Osteocyte (in vitro differentiated cells): ENCODE measurements at places on chromosomes 12 and 14. TPM values are rescaled to one million over a fixed set of nuclear protein-coding genes. Genes with fewer than 3 reads are reported as not detected.

- no peak for DNase-seq
Measured at GRCh38 chr14:70320294-70320693, 39.2 kb downstream of the COX16 start.

FGD4 gene
- total RNA-seq, result 7.6 and 8.0 TPM in 2 replicates

CCNK gene
- 55.8 and 57.4 TPM in 2 replicates for total RNA-seq

ANO6 gene
- 65.5 TPM in 2 replicates for total RNA-seq

TPH2 gene
- not detected in 2 replicates for total RNA-seq

DNA sequence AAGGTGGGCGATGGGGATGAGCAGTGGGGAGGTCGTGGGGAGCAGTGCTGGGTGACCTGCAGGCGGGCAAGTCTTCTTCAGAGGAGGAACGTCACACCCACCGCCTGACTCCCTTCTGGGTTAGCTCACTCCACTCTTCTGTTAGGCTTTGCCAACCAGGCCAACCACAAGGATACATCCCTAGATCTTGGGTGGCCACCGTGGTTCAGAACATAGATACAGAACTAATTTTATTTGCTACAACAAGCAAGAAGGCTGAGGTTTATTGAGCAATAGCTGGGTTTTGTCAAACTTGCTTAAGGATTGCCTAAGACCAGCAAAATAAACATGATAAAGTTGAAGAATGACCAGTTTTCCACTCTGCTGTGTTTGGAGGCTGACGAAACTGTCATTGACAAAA is 109.4 kb downstream of the DACT1 start:
- DNase-seq, result no peak

RERG gene
- 83.8 and 92.7 TPM in 2 replicates for total RNA-seq

DNA sequence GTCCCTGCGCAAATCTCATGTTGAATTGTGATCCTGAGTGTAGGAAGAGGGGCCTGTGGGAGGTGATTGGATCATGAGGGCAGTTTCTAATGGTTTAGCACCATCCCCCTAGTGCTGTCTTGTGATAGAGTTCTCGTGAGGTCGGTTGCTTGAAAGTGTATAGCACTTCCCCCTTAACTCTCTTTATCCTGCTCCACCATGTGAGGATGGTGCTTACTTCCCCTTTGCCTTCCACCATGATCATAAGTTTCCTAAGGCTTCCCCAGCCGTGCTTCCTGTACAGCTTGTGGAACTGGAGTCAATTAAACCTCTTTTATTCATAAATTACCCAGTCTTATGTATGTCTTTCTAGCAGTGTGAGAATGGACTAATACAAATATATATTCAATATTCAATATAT is 303.7 kb upstream of the SEL1L start:
- DNase-seq, result no peak

DNA sequence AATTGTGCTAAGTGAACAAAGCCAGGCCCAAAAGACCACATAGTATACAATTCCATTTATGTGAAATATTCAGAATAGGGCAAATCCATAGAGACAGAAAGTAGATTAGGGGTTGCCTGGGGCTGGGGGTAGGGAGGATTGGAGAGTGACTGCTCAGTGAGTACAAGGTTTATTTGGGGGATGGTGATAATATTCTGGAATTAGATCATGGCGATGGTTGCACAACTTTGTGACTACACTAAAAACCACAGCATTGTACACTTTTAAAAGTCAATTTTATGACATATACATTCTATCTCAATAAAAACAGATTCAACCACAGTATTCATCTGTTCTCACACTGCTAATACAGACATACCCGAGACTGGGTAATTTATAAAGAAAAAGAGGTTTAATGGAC is 68.7 kb upstream of the MAP1LC3B2 start:
- no peak for DNase-seq

DNA sequence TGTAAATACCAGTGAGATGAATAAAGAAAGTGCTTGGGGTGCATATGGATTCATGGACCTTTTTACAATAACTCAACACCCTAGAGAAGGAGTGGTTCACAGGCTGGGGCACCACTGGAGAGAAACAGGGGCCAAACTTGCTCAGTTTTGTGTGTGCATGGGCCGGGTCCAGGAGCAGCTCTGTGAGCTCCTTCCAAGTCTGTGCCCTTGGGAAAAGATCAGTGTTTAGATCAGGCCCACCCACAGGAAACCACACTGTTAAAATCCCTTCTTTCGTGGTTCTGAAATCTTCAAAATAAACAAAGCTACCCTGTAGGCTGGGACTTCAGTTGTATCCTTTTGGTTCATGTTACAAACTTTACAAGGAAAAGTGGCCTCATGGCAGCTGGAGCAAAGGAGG is 156.1 kb upstream of the TMEM260 start:
- DNase-seq, result no peak

GPR65 gene
- total RNA-seq, result not detected in 2 replicates

- DNase-seq, result no peak
Measured at GRCh38 chr12:46677749-46678148, 148.0 kb downstream of the SLC38A4 start.

DNA sequence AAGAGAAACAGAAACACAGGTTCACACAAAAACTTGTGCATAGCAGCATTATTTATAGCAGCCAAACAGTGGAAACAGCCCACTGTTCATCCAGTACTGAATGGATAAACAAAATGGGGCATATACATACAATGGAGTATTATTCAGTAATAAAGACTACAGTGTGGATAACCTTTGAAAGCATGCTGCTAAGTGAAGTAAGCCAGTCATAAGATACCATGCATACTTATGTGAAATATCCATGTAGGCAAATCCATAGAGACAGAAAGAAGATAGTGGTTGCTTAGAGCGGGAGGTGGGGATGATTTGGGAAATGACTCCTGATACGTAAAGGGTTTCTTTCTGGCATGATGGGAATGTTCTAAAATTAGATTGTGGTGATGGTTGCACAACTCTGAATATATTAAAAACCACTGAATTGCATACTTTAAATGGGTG is 99.4 kb downstream of the CRADD start:
- no peak for DNase-seq

NPFF gene
- total RNA-seq, result not detected in 2 replicates

GRCh38 chr12:101599771-101600484 is 5.2 kb downstream of the MYBPC1 start:
- DNase-seq, result no peak

CYP27B1 gene
- total RNA-seq, result 1.7 and 2.3 TPM in 2 replicates

DNA sequence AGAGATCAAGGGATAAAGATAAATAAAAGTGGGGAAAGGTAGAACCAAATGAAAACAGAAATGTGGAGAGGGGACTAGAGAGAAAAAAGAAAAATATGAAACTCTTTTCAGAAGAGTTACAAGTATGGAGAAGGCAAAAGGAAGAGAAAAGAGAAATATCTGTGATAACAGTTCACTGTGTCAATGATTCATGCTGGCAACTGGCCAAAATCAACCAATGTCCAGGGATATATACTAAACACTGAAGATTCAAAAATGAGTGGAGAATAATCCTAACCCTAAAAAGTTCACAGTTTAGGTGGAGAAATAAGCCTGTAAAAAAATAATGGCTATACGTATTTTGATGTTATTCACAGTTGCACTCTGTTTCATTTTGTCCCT is 372.3 kb upstream of the KITLG start:
- DNase-seq, result no peak

RTL1 gene
- not detected in 2 replicates for total RNA-seq

DNA sequence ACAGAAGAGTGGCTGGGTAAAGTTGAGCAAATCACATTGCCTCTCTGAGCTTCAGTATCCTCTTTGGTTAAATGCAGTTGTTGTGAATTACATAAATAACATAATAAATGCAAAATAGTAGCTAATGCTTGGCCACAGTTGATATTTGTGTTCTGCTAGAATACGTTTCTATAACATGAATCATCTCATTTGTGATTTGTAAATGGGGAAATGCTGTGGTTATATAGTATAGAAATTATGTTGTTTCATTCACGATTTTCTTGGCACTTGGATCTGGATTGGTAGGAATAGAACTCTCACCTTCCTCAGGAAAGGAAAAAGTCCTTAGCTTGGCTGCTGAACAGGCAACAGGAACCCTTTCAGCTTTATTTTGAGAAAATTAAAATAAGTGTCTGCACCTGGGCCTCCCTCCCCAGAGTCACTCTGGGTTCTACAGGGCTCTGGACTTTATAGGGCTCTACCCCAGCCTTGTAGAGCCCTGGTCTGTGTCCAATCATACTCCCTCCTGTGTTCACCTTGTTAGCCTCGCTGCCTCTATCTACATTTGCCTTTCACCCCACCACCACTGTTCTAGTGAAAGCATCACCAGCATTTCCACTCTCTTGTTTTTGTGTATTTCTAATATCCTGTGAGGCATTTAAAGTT is 107.7 kb upstream of the BCAT1 start:
- no peak for DNase-seq

DHH gene
- total RNA-seq, result 0.13 TPM in 1 of 2 replicates, not detected in the other

GRCh38 chr12:102503056-102503681 is 22.8 kb upstream of the IGF1 start:
- DNase-seq, result no peak

DNA sequence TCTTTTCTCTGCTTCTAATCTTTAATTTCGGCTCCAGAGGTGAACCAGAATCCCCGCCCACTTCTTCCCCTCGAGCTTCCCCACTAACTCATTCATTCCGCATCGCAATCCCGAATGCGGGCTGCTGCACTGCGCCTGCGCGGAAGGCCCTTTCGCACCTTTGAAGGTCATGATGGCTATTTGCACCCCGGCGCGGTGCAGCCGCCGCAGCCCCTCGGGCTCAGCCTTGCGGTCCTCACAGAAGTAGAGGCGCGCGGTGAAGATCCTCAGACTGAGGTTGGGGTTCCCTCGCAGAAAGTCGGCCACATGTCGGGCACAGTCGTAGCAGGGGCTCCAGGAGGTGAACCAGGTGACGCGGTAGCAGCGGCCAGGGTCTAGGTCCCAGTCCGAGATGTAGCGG is 7.6 kb downstream of the AICDA start:
- DNase-seq, result peak; percentile 79

EPYC gene
- not detected in 2 replicates for total RNA-seq

GRCh38 chr12:92110083-92110640 is 35.5 kb downstream of the BTG1 start:
- no peak for DNase-seq

- no peak for DNase-seq
Measured at GRCh38 chr12:96986883-96987523, 79.9 kb downstream of the NEDD1 start.

DNA sequence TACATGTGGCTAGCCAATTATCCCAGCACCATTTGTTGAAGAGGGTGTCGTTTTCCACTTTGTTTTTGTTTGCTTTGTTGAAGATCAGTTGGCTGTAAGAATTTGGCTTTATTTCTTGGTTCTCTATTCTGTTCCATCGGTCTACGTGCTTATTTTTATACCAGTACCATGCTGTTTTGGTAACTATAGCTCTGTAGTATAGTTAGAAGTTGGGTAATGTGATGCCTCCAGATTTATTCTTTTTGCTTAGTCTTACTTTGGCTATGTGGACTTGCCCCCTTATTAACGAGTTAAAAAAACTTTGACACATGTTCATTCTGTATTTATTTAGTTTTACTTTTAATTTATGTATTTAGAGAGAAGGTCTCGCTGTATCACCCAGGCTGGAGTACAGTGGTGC is 120.4 kb downstream of the ADCK1 start:
- no peak for DNase-seq

DNA sequence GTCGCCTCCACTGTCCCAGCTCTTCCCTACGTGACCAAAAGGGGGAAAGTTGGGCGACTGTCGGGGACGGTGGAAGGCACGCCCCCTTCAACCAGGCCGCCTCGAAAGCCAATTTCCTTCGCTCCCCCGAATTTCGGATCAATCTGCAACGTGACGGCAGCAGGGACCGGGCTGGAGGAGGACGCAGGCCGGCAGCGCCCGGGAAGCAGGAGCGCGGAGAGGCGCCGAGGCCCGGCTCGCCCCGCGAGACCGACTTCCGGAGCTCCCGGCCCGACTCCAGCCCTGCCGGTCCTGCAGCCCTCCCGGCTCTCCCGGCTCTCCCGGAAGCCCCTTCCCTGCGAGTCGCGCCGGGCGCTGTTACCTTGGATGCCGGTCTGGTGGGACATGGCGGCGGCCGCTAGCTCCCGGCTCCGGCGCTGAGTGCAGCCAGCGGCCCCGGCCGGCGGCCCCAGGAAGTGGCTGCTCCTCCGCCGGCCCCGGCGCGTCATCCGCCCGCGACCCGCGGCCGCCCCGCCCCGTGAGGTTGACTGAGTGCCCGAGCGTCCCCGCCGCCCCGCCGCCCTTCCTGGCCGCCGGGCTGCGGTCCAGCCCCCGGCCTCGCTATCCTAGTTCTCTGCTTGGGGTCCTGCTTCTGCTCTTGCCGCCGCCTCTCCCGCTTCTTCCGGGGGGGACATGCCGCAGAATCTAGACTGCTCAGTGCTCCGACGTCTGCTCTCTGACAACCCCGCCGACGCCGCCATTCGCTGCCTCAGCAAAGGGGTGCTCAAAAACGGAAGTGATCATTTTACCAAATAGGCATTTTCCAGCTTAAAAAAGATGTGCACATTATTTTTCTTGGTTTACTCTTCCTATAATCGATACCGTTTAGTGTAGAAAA is at the start of gene TWF1:
TWF1 (minus strand) TSS at position 458 of the 877 bp plus-strand sequence; CDS start at position 386, 72 bp downstream.
- peak; percentile 97 for DNase-seq

- no peak for DNase-seq
Measured at GRCh38 chr14:33634631-33635030, 316.2 kb downstream of the EGLN3 start.

SLC39A5 gene
- total RNA-seq, result 0.81 TPM in 1 of 2 replicates, not detected in the other

DNA sequence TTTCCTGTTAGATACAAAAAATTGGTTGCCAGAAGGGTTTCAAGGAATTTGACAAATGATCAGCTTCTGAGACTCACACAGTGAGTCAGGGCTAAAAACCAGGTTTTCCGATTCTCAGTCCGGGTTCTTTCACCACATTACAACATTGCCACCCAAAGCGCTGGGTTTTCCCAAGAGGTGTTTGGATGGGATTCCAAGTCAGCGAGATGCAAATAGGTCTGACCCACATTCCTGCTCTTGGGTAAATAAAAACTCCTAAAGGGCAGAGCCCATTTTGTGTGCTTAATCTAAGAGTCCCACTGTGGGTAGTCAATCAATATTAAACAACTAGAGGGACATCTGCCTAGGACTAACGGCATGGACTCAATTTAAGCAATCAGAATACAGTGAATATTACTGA is 5.4 kb upstream of the RIC8B start:
- DNase-seq, result no peak

GRCh38 chr14:75046899-75047298 is 4.4 kb downstream of the MLH3 start:
- no peak for DNase-seq

DNA sequence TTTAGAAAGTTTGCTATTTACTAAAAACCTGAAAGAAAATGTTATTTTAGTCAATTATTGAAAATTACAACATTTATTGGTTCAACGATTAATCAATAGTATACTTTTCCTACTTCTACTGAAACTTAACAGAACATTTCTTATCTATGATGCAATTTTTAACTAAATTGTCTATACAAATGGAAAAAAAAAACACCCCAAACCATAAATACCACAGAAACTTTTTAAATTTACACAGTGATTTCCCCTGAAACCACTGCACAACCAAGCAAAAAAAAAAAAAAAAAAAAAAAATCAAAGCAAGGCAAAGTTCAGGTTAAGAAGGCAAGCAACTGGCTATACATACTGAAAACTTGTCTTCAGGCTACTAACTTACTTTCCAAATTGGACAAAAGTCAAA is 71.9 kb upstream of the POC1B start:
- DNase-seq, result no peak

GRCh38 chr14:23005451-23006187 is 4.3 kb downstream of the C14orf93 start:
- no peak for DNase-seq

- no peak for DNase-seq
Measured at GRCh38 chr12:105030820-105031807, 45.0 kb downstream of the NOPCHAP1 start.

LTB4R2 gene
- 12.5 and 14.9 TPM in 2 replicates for total RNA-seq
